HFFc6 (cell line): ENCODE measurements at places on chromosomes 4 and X.

GRCh38 chr4:112279882-112280315 is 5.8 kb downstream of the TIFA start:
- no peak for DNase-seq

- DNase-seq: no peak
These were observed 19.6 kb upstream of the CHM start for GRCh38 chrX:86066998-86067397.

GRCh38 chrX:29813174-29813573 is 402.2 kb upstream of the MAGEB2 start:
- no peak for DNase-seq

DNA sequence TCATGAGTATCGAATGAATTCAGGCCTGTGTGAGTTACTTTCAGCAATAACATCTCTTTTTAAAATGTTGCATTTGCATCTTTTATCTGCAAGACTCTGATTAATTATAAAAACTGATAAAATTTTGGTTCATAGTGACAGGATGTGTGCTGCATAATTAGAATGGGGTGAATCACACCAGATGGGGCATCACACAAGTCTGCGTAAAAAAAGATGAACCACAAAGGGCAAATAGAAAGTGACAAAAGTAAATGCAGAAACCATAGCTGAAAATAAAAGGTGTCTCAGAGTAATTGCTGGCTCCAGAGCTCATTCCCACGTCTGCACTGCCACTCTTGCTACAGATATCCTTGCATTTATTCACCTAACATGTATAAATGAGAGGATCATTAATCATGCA is 131.1 kb downstream of the HS3ST1 start:
- DNase-seq: no peak

GRCh38 chrX:46549914-46550313 is 4.7 kb upstream of the ZNF674 start:
- no peak for DNase-seq
